SW 1271 (cell line): ENCODE measurements at places on chromosomes 1 and 21.

GRCh38 chr1:197614916-197615692 lies 160.2 kb downstream of the DENND1B start:
- no peak for DNase-seq

DNA sequence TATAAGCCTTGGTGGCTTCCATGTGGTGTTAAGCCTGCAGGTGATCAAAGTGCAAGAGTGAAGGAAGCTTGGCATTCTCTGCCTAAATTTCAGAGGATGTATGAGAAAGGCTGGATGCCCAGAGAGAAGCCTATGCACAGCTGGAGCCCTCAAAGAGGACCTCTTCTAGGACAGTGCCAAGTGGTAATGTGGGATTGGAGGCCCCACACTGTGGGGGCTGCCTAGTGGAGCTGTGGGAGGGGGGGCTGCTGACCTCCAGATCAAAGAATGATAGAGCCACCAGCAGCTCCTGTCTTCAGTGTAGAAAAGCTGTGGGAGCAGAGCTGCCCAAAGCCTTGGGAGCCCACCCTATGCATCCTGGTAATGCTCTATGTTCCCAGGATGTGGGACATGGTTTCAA lies 1512.7 kb upstream of the TPTE start:
- no peak for DNase-seq

- no peak for DNase-seq
These were observed 116.5 kb upstream of the C1orf174 start for GRCh38 chr1:4016351-4017130.

- no peak for DNase-seq
These were observed 14.7 kb upstream of the GPR37L1 start for GRCh38 chr1:202107801-202108731.

- DNase-seq, result no peak
These were observed 497.1 kb downstream of the AGBL4 start for GRCh38 chr1:49526672-49527071.
